ENCODE measurements at places on chromosomes 6 and 20. TPM values are rescaled to one million over a fixed set of nuclear protein-coding genes. Genes with fewer than 3 reads are reported as not detected.

The MATN4 gene
- total RNA-seq, result not detected

The TRMT11 gene
- 21.5 TPM for total RNA-seq

- DNase-seq, result no peak
Measured at GRCh38 chr20:43375591-43375990, 82.1 kb upstream of the SRSF6 start.

GRCh38 chr6:49551078-49551865, 804 bp downstream of the C6orf141 start:
- DNase-seq, result no peak

DNA sequence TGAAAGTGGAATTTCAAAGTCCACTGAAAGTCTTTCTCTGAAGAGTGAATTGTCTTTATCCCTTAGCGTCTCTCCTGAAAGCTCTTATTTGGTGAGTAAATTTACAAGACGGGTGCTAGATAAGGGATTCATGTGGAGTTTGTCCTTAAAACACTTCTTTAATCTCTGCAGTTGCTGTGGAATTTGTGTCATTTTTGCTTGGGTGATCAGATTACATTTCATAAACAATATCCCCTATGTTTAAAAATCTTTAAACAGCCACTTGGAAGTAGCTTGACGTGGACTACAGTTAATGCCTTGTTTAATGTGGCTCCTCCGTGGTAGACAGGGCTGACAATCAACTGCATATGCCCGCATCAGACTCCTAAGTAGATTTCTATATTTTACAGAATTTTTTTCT, 175.4 kb upstream of the ZNF217 start:
- DNase-seq, result no peak

Measured in mucosa of descending colon (tissue), 3 donors.